ENCODE measurements at places on chromosomes 2 and 18.

DNA sequence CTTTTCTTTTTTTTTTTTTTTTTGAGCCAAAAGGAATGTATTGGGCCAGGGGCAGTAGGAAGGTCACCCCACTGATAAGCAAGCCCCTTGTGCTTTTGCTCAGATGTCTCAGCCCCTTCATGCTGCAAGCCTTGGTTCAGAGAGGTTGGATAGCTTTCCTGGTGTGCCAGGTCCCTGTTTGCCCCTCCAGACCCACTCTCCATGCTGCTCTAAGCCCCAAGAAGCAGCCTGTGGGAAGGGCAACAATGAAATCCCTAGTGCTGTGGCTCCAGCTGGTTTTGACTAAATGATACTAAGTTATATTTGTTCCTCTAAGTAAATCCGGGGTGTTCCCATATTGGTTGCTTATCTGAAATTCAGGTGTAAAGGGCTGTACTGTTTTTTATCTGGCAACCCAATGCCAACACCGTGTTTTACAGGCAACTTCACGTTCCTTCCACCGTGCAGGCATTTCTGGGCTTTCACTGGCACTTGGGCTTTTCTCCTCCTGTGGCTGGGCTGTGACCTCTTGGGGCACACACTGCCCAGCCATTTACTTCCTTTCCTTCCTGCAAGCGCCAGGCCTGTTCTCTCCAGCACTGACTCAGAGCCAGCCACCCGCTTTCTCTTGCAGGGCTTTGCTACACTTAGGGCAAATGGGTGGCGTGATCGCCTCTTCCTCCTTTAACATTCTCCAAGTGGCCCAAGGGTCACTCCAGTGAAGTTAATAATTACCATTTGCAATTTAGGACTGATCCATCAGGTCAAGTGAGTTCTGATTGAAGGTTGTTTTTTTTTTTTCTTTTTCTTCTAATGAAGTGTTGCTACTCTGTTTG, 21.6 kb downstream of the MERTK start:
- no peak for DNase-seq

DNA sequence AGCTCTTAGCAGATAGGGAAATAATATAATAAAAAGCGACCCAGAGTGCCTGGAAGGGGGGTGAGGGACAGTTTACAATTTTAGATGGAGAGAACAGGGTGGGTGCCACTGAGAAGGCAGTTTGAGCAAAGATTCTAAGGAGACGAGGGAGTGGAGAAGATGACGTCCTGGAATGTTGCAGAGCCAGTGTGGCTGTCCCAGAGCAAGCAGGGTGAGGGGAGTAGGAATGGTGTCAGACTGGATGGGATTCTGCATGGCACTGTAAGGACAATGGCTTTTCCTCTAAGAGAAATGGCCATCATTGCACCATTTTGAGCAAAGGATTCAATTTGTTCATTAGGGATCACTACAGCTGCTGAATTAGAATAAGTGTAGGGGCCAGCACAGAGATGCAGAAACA, 73.1 kb downstream of the FAM124B start:
- DNase-seq = no peak

- DNase-seq = no peak
Observed at GRCh38 chr2:131077966-131078365, 15.3 kb downstream of the FAM168B start.

DNA sequence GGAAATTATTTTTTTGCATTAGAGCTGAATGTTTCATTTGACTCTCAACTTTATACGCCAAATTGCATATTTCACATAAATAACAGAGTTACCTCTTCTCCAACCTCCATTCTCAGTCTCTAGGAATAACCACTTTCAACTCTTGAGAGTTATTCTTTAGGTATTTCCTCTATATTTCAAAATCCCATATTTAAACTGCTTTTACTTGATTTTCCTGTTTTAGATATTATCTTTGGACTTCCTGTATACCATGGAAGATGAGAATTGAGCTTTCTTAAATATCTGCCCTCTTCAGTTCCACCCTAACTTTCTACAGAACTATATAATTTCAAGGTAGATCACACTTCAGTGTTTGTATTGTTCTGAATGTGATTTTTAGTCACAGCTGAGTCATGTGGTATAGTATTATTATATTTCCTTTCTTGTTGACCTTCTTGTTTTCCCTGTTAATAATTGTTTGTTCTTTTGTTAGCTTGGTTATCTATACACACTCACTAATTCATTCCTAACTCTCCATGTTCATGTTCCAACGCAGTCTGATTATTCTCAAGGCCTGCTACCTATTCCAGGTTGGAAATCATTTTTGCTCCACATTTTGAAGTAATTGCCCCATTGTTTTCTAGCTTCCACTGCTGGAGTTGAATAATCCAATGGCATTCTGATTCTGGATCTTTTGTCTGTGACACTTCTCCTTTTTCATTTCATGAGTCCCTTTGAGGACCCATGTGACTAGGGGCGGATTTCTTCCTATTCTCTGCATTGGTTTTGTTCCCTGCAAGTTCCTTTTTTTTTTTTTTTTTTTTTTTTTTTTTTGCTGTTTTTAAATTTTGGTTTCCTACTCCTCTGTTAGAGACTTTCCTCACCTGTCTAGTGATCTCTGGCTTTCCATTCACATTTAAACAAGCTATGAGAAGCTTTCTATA, 156.8 kb upstream of the RBMS1 start:
- DNase-seq = no peak

DNA sequence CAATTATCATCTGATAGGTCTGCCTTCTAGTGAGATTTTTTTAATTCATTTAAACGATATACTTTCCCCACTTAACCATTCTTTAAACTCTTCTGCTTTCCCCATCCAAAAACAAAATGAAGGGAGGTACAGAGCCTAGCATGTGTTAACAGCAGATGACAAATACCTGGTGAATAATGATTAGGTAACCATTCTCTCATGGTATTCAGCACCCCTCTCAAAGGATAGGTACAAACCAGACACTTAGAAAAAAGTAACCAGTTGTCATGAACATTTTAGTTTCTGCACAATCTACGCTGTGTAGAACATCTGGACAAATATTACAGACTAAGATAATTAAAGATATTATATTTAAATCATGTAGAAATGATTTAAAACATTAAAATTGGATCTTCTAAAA, 56.3 kb downstream of the DNAH7 start:
- no peak for DNase-seq

GRCh38 chr2:101815739-101816391, 118.4 kb downstream of the MAP4K4 start:
- no peak for DNase-seq

All from activated T-cell treated with anti-CD3 and anti-CD28 coated beads for 1 hour (primary cell).